ENCODE measurements at places on chromosomes 13 and 19.

GRCh38 chr19:2815191-2815614 lies 4.5 kb upstream of the ZNF554 start:
- DNase-seq: no peak

DNA sequence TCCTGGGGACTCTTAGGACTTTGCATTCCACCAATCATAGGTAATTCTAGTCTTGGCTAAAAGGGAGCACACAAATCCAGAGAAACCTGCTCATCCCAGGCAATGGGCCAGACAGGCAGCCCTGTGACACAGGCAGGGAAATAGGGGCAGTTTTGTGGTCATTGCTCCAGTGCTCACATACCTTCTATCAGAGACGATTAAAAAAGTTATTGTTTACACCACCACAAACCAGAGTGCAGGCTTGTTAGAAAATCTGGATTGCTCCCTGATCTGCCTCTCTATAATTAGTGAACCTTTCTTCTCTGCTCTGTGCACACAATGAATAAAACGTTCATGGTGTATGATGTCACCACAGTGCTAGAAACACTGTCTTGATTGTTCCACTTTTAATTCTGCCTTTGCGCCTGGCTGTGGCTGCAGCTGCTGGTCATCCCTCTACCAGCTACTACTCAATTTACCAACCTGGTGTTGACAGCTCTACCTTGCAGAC lies 121.6 kb upstream of the SPATA13 start:
- DNase-seq: no peak

DNA sequence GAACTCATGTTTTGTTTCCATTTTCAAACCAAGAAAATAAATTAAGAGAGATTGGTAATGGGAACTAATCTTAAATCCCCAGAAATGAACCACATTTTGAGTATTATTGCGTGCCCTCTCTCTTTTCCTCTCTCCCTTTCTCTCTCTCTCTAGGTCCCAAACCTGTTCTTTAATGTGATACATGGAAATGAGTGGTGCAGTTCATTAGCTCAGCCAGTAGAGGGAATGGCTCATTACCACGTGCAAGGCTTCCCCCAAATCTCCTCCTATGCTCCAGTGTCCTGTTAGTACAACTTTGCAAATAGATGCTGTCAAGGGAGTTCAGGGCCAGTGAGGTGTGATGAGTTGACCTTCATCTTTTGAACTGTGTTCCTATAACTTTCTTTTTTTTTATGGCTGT lies 178.4 kb downstream of the FGF9 start:
- DNase-seq: peak; percentile 10

DNA sequence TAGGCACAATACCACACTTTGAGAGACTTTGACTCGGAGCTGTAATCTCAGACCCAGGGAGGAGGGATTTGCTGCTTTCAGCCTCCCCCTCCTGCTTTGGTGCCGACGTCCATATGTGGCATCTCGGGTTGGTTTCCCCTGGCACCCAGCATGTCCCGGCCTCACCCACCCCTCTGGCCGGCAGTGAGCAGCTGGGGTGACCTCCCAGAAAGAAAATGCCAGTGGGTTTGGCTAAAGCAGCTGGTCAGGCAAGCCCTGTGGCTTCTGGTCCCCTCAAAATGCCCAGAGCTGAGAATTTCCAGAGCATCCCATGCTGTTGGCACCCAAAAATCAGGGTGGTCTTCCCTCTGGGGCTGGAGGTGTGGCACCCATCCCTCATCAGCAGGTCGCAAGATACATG lies 34.1 kb downstream of the INSR start:
- DNase-seq: no peak

DNA sequence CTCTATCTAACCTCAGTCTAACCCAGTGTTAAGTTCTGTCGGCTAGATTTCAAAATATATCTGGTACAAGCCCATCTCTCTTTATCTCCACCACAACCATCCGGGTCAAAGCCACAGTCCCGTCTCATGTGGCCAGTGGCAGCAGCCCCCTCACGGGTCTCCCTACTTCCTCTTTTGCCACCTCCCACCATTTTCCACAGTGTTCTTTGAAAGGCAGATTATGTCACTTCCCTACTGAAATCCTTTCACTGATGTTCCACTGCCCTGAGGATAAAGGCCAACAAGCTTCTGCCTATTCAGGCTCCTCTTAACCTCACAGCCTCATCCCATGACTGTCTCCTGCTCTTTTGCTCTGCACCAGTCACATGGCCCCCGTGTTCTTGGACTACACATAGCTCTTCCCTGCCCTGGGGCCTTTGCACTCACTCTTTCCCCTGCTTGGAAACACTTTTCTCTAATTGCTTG lies 117.2 kb downstream of the UBL3 start:
- no peak for DNase-seq

- no peak for DNase-seq
These were observed 1487.0 kb upstream of the SLC10A2 start for GRCh38 chr13:104553186-104553585.

DNA sequence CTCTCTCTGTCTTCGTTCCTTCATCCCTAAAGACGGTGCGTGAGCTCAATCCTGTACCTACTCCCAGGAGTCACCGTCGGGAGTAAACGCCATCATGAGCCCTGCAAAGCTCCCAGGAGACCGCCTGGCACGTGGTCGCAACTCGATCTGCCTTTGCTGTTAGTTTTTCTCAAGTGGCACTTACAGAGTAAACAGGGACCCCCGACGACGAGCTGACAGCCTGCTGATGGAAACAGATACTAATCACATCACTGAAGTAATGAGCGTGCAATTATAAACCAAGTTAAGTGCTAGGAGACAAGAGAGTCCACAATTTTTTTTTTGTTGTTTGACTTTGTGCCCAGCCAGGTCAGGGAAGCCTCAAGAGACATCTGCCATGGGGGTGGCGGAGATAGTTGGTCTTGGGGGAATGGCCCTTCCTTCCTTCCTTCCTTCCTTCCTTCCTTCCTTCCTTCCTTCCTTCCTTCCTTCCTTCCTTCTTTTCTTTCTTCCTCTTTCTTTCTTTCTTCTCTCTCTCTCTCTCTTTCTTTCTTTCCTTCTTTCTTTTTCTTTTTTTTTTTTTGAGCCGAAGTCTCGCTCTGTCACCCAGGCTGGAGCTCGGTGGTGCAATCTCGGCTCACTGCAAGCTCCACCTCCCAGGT lies 23.6 kb downstream of the CACNG6 start:
- peak; percentile 14 for DNase-seq

DNA sequence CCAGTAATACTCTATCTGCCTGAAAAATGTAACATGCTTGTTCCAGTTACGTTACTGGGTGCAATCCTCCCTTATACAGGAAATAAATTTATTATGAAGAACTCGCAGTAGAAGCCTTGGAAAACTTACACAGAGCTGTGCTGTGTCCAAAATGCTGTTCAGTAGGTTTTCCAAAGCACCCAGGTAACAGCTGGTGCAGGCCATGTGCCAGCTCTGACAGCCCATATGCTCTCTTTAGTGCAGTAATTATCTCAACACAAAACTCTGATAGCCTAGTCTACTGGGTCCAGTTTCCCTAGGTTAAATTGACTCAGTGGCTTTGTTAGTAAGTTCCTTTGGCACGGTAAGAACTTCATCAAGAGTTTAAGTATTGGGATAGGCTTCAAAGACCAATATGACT lies 120.7 kb upstream of the OBI1 start:
- DNase-seq: peak; percentile 63

DNA sequence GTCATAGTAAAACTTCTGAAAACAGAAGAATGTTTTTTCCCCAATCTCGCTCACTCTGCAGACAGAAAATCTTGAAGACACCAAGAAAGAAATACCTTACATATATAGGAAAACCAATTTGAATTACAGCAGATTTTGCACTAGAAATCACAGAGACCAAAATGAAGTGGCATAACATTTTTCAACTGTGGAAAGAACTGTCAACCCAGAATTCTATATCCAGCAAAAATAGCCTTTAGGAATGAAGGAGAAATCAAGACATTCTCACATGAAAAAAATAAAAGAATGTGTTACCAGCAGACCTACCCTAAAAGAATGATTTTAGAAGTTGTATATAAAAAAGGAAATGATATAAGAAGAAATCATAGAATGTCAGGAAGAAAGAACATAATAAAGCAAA lies 28.7 kb downstream of the CCDC122 start:
- no peak for DNase-seq

GRCh38 chr19:39401549-39402345 lies 4.9 kb upstream of the ZFP36 start:
- no peak for DNase-seq

DNA sequence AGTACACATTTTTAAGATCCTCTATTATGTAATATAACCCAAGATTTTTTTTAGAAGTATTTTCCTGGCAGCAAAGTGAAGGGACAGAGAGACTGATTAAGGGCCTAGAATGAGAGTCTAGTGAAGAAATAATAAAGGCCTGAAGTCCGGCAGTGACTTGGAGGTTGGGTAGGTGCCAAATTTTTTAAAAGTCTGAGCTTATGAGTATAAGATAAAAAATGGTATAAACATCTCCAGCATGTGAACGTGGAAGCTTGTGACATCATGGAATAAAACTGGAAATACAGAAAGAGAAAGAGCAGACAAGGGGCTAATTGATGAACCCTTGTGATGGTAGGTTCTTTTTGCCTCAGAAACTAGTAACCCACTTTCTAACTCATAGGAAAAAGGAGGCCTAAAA lies 174.6 kb downstream of the SUCLA2 start:
- DNase-seq: no peak

DNA sequence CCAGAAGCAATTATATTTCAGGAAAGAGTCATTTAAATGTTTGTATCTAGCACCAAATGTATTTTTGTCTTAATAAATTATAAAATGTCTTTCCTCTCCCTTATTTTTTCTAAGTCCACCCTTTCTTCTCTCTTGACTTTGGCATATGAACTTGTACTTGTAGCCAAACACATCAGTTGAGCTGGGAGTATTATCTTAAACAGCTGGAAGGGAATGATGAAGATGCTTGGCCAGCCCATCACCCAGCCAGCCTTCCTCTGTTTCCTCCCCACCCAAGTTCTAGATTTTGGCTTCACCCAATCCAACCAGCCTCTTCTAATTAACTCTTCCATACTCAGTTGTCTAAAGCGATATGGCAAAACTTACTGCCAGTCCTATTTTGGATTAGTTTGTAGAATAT lies 272.5 kb downstream of the ENOX1 start:
- DNase-seq: no peak

GRCh38 chr19:29395111-29395733 lies 130.6 kb upstream of the VSTM2B start:
- DNase-seq: no peak

DNA sequence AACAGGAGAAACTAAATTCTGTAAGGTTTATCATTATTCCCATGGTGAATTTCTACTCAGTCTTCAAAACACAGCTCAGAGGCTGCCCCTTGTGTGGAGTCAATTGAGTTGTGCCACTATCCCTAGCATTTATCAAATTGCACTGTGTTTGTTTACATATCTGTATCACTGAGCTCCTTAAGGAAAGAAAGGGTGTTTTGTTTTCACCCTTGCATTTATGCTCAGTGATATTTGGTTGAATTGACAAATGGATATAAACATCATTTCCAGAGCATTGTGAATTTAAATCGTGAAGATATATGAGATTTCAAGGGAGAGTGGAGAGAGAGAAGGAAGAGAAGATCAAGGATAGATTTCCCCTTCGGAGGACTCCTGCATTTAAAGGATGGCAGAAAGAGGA lies 55.1 kb upstream of the TNFRSF19 start:
- DNase-seq: no peak

GRCh38 chr19:5406816-5407215 lies 48.4 kb upstream of the ZNRF4 start:
- DNase-seq: no peak

Measured in NCI-H1092 (cell line).